SJCRH30 (cell line): ENCODE measurements at places on chromosomes 7 and 10. TPM values are rescaled to one million over a fixed set of nuclear protein-coding genes. Genes with fewer than 3 reads are reported as not detected.

GRCh38 chr10:17954861-17955260 lies 3.1 kb downstream of the SLC39A12 start:
- no peak for DNase-seq

DNA sequence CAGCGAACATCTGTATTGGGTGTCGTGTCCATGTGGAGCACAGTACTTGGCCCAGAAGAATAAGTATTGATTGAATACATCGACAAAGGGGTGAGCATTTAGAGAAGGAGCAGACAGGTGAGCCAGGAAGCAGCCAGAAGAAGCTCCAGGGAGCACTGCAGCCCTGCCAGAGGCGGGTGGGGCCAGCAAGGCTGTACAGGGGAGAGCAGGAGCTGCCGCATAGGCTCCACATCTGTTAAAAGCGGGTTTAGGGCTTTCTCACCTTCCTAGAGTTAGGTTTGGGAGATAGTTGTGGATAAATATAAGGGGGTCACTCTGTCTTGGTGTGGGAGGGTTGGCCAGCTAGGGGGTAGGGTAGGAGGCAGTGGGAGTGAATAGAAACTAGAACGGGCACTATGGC lies 1.3 kb upstream of the CPA1 start:
- DNase-seq, result no peak

The FGF8 gene
- 115 and 123 TPM in 2 replicates for total RNA-seq

The KIAA1549 gene
- 11.8 and 12.5 TPM in 2 replicates for total RNA-seq

DNA sequence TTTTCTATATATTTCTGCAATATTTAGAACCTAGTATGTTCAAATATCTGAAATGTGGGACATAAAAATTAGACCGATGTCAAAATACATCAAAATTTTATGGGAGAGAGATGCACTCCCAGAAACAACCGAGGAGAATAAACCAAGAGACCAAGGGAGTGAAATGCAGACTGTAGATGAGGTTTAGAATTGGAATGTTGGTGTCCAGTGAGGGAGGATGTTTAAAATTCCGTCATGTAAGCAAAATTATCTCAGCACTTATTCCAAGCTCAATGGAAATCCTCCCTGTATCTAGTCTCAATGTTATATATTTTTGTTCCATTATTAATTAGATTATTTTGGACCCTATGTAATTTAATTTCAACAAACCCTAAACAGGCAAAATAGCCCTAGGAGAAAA lies 61.9 kb upstream of the MAGI2 start:
- no peak for DNase-seq

DNA sequence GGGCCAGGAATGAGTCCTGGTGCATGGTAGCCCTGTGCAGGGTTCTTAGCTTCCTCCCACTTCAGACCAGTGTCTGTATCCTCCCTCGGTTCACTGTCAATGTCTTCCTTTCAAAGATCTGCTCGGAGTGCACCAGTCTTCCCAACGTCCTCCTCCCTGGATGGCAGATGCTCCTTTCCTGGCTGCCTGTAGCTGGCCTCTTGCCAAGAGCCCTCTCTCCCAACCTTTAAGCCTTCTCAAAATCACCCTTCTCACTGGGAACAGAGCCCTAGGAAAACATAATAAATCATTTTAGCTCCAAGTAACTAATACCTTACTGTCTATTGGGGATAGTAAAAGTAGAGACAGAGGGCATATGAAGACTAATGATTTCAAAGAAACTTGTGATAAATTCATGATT lies 490.6 kb downstream of the CCSER2 start:
- DNase-seq, result peak; percentile 8

The MMP21 gene
- 0.10 TPM in 1 of 2 replicates, not detected in the other for total RNA-seq

- DNase-seq, result no peak
Observed at GRCh38 chr7:100585511-100586265, at the start of gene LRCH4. Gene LRCH4 (minus strand): TSS chr7:100586129. CDS start chr7:100586100, 29 bp downstream.

The MYO1G gene
- total RNA-seq, result 0.30 and 0.33 TPM in 2 replicates

The APBB1IP gene
- total RNA-seq, result not detected in 2 replicates

The FGFR2 gene
- 44.8 and 45.9 TPM in 2 replicates for total RNA-seq

DNA sequence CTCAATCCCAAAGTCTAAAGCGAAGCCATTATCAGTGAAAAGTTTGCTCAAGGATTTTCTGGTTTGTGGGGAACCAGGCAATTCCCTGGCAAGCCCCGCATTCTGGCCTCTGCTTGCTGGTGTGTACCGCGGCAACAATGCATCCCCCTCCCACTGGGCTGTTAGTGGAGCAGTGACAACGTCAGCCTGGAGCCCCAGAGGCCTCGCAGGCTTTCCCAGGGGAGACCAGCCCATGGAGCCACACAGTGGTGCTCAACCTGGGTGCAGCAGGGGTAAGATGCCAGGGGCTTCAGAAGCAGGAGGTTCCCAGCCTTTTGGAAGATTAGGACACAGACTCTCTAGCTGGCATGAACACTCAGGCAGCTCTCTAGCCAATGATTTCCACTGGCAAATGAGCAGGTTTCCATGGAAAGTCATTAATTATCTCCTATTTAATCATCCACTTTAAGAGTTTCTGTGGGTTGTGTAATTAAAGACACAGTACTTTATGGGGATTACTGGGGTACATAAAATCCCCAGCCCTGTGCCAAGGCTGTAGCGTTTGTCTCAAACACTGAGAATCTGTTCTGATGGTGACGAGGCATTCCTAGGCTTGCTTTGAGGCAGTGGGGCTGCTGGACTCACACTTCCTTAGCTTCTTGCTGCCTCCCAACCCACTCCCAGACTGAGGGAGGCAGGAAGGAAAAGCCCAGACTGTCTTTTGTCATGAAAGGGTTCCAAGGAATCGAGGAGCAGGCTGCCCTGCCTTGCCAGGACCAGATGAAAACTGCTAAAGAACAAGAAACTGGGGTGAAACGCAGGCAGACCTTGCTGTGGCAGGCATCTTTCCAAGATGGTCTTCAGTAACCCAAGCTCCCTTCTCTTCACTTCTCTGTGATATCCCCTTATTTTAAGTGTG lies 411.9 kb upstream of the SHH start:
- DNase-seq, result no peak

GRCh38 chr7:94239661-94240234 lies 154.9 kb upstream of the COL1A2 start:
- no peak for DNase-seq

The GIMAP6 gene
- total RNA-seq, result not detected in 2 replicates

The ADAM22 gene
- total RNA-seq, result 14.0 and 18.3 TPM in 2 replicates

GRCh38 chr10:100067466-100067865 lies 14.2 kb downstream of the CPN1 start:
- no peak for DNase-seq

DNA sequence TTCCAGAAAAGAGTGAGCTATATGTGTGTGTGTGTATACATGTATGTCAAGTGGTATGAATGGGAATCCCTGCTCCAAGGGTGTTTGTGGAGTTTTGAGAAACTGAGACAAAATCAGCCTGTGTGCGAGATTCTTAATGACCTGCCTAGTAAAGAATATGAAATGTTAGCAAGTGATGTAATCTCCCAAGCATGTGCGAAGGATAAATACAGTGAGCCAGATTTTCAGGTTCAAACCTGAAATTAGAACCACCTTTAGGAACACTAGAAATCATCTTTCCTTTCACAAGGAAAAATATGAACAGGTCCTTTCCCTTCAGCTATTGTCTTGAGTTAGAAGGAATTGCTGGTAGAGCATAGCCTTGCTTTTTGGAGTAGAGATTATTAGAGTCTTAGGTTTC lies 457.6 kb downstream of the LRMDA start:
- no peak for DNase-seq

The ARMH3 gene
- 24.1 and 25.7 TPM in 2 replicates for total RNA-seq

The INA gene
- total RNA-seq, result not detected in 2 replicates

GRCh38 chr7:122301858-122302760 lies 2.4 kb downstream of the FEZF1 start:
- no peak for DNase-seq

The POLL gene
- total RNA-seq, result 10.5 and 12.6 TPM in 2 replicates

DNA sequence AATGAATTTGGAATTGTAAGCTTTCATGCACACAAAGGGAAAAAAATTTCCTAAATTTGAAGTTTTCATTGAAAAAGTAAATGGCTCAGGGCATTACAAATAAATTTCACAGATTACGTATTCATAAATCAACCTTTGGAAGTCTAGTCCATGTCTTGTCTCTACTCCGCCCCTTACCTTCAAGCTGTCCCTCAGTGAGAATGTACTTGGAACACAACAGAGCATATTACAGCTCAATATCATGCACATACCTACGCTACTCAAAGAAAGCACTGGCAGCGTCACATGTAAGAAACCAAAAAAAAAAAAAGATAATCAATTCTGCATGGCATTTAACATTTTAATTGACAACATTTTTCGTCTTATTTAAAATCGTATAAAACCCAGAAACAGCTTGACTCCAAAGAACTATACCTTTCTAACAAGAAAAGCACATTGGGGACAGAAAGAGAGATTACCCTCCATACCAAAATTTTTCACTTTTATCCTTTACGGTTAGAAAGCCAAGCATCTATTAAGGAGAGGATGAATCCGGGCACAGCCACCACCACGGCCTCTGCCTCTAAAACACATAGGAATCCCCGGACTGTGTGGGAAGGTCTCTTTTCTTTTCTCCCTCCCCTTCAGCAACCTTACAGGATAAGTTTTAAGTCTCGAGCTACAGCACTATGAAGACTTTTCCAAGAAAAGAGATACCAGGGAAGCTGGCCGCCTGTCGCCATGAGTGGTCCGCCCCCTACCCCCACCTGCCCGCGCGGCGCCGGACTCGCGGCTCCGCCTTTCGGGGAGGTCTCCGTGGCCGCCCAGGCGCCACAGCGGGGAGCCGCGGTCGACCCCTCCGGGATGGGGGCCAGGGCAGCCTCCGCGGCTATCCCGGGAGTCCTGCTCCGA lies 1.1 kb downstream of the JMJD1C start:
- DNase-seq, result no peak

GRCh38 chr10:75403939-75404814 lies 2.6 kb upstream of the ZNF503 start:
- no peak for DNase-seq

The BET1 gene
- 38.2 and 40.0 TPM in 2 replicates for total RNA-seq

DNA sequence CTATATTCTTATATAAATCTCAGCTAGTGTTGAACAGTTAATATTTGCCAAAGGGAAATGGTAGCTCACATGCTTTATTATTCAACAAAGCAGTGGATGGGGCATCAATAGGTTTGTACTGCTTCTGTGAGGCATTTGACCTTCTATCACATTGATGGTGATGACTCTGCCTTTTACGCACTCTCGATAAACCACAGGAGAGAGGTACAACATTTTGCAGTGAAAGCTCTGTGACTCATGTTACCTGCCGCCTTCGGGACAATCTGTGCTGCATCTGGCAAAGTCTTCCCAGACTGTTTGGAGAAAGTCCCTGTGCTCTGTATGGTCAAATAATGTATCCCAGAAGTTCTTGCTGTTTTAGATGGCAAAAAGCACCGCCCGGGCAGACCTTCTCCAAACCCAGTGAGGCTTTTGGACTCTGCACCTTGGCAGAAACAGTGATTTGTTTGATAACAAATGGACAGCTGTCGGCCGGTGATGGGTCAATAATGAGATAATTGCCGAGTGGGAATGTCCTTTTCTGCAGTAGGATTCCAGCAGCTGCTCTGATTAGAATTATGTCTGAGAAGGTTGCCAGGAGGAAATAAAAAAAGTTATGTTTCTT lies 61.0 kb downstream of the PLPP4 start:
- DNase-seq, result no peak

- DNase-seq, result no peak
Observed at GRCh38 chr7:74187915-74188675, 13.9 kb downstream of the EIF4H start.

- DNase-seq, result no peak
Observed at GRCh38 chr10:58206251-58206650, 61.4 kb downstream of the IPMK start.

GRCh38 chr7:3300221-3300650 lies 816 bp upstream of the SDK1 start:
- DNase-seq, result peak; percentile 29

DNA sequence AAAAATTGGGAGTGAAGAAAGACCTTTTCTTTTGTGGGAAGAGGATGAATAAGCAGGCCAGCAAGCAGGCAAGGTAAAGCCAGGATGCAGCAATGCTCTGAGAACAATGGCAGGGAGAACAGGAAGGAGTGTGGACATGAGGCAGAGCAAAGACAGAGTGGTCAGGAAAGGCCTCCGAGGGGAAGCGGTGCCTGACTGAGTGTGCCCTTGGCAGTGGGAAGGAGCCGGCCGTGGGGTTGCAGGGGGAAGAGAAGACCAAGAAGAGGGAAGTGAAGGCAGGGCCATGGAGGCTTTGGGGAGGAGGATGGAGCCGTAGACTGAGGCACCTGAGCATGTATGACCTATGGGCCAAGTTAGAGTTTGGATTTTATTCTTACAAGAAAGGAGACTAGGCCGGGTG lies 21.9 kb upstream of the ZNF212 start:
- DNase-seq, result no peak
